Gastroesophageal sphincter (tissue), 4 donors: ENCODE measurements at places on chromosomes 12 and 14. TPM values are rescaled to one million over a fixed set of nuclear protein-coding genes. Genes with fewer than 3 reads are reported as not detected.

The ADAM20 gene
- 1.6 TPM for total RNA-seq

The GRIN2B gene
- not detected for total RNA-seq

DNA sequence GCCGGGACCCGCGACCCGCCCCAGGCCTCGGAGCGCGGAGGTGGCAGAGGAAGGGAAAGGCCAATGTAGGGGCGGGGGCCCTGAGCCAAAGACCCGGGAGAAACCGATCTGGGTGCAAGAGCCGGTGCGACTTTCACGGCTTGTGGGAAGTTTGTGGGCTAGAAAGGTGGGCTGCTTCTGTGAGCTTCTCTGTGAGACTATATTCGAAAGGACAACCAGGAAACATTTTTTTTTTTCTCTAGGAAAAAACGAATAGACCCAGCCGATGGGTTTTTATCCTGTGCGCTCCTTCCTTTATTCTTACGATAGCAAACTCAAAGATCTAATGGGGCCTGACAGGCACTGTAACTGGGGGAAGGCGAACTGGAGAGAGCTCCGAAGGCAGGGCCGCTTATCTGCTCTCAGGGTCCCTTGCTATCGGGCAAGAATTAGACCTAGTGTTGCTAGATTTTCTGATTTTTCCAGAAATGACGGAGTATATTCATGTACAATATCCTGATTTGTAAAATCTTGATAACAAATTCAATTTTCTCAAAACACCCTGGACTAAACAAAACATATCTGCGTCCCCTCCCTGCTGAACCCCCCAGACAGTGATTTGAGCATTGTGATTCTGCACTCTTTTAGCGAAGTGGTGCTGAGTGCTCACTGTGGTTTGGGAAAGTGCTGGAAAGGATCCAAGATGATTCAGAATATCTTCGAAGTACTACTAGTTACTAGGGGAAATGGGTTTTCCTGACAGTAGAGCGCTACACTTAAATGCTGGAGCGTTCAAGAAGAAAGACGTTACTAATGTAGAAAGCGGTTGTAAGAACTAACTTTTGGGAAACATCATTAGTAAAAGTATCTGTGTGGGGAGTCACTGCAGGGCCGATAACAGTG is 563 bp upstream of the STXBP6 start:
- ATAC-seq: no peak

DNA sequence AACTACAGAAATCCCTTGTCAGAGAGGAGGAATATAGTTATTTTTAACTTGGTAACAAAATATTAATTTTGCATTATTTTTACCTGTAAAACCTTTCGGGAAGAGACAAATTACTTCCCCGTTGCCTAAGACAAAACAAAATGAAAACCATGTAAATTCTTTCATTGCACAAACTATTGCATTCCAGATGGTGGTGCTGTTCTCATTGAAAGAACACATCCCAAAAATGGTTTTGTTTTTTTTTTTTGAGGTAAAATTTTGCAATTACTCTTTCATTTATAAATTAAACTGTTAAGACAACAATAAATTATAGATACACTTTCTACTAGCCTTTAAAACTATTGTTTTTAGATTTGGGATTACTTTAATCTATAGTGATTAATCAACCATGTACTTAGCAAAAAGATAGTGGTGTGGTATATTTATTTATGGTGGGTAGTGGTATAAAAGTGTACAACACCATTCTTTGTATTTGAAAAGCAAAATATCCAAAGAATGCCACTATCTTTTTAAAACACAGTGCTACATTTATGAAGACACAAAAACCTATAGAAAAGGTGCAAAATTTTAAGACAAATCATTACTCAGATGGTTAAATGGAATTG is 115.5 kb downstream of the SLC38A1 start:
- no peak for ATAC-seq

GRCh38 chr12:9794484-9795093 is 32.7 kb upstream of the KLRF1 start:
- ATAC-seq: no peak

DNA sequence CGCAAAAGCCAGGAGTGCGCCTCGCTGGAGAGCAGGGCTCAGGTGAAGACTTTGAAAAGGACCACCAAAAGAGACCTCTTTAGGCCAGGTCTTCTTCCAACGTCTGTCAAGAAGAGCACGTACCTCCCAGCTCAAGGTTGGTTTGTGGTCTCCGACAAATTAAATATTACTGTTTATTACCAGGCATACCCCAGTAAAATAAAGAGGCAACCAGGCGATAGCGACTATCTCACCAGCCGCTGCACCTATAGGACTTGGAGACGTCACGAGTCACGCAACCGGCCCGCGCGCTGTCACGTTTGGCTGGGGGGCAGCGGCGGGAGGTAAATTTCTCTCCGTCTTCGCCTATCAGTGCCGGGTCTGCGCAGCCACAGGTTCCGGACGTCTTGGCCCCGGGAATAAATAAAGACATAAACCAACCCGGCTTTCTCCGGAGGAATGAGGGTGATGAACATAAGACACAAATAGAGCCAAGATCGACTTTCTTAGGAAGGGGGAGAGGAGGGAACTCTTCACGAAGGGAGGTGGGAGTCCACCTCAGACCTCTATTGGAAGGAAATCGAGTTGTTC is 2.0 kb upstream of the TBX5 start:
- no peak for ATAC-seq

- peak; percentile 92 for ATAC-seq
These were observed 15.0 kb downstream of the KCTD10 start for GRCh38 chr12:109461846-109462756.

The TOX4 gene
- 71.4 TPM for total RNA-seq

The LRFN5 gene
- 9.3 TPM for total RNA-seq

- ATAC-seq: no peak
These were observed 247.8 kb upstream of the OR4E1 start for GRCh38 chr14:21921453-21921852.

DNA sequence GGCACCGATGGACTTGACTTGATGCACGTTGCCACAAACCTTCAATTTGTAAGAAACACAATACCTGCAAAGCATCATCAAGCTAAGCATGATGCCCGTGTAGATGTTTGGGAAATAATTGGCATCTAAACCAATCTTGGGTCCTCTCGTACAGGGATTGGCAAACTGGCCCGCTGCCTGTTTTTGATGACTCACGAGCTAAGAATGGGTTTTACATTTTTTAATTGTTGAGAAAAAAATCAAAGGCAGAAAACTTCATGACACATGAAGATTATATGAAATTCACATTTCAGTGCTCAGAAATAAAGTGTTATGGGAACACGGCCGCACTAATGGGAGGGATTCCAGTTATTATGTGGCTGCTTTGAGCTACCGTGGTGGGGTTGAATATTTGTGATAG is 10.9 kb downstream of the MTA1 start:
- ATAC-seq: peak; percentile 21

- no peak for ATAC-seq
These were observed 3.0 kb upstream of the CISTR start for GRCh38 chr12:53754633-53755264.

DNA sequence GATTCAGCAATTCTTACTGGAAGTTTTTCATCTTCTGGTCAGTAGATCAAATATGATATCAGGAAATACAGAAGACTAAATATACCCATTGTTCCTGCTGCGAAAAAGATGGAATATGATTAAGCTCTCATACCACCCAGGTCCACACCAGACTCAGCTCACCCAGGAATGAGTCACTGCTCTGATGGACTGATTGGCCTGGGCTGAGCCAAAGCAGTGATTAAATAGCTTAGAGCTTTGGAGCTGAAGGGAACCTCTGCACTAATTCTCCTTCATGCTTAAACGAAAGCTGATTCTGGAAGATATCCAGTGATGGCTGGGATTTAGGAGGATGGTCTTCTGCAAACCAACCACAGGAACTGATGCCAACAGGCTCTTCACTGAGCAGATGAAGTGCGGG is 62.0 kb upstream of the SYT1 start:
- no peak for ATAC-seq

GRCh38 chr14:40694023-40694422 is 912.7 kb upstream of the LRFN5 start:
- no peak for ATAC-seq

The C3AR1 gene
- 13.2 TPM for total RNA-seq

- peak; percentile 92 for ATAC-seq
These were observed 10.0 kb upstream of the KRT82 start for GRCh38 chr12:52415870-52416750.
